ENCODE measurements at places on chromosomes 16 and 17. TPM values are rescaled to one million over a fixed set of nuclear protein-coding genes. Genes with fewer than 3 reads are reported as not detected.

GRCh38 chr17:66348584-66349165, 46.3 kb downstream of the PRKCA start:
- peak; percentile 72 for DNase-seq

DNA sequence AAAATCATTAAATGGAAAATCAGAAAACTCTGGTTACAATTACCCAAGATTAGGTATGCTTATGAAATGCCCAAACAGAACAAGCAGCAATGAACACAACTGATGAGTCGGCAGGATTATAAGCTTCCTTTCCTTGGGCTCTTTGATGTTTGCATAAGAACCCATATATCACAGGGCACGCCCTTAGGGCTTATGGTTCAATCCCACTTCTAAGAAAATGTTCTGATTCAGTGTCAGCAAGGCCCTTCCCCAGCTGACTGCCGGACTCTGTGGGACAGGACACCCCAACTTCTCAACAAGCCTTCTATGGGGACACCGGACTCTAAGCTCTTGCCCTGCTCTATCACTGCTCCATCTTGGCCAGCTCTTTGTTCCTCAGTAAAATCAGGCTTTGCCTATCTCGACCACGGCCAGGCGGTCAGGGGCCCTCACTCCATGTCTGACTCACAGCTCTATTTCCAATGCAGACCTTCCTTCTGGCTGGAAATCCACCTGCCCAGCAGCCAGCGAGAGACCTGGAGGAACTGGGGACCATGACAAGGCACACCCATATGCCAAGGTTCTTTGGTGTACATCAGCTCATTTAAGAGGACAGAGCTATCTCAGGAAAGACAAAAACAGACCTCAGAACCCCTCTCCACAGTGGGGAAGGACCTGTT, 26.8 kb downstream of the LITAFD start:
- DNase-seq: no peak

DNA sequence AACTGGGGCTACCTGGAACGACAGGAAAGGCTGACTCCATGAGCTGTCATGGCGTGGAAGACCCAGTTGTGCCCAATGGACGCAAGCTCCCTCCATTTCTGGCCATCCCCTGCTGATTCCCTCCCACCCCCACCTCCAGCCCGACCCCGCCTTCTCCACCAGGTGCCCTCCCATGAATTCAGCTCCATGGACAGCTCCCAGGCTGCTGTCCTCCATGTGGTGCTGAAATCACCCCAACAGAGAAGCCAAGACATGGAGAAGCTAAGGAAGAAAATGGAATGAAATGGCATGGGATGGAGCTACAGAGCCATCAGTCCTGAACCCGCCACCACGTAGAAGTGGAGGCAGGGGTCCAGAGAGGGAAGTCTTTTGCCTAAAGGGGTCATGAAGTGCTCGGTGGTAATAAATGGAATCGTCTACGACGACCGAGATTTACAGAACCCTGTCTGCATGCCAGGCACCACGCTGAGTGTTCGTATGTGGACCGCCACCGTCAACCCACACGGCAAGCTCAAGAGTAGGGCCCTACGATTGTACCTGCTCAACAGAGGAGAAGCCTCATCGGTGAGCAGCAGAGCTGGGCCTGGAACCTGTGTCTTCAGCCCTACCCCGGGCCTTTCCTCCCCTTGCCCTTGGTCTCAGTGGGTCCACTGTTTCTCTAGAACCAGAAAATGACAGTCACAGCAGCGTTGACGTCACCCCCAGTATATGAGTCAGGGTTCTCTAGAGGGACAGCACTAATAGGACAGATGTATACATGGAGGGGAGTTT, 9.3 kb upstream of the ZC3H18 start:
- DNase-seq: peak; percentile 39

- DNase-seq: no peak
Observed at GRCh38 chr17:76843703-76844484, 24.3 kb upstream of the MGAT5B start.

DNA sequence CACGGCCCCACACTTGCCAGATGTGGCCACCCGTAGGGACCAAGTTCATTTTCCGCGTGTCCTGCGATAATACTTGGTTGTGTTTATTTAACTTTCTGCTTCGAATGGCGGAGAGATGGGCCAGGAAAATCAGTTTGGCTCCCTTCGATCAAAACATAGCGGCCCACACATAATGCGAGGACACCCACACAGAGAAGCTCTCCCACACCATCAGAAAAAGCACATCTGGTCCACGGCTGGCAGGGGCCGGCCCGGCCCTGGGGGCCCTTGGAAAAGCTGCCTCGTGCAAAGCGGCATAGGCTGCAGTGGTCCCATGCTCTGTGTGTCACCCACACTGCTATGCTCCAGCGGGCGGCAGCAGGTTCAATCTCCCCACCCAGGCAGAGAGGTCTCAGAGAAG, 46.9 kb downstream of the ZNF423 start:
- no peak for DNase-seq

DNA sequence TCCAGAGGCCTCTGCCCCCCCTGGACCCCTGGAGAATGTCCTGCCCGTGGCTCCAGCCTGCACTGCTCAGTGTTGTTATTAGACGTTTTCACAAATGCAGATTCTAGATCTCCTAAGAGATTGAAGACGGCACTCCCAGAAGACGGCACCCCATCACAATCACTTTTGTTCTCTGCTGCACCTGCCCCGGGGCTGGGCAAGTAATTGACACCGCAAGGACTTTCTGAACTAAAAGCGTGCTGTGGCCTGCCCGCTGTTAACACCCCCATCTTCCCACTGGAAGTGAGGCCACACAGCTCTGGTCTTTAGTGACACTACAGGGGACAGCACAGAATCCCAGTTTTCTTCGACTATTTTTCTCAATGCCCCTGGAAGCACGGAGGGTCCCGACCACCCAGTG, 256.9 kb downstream of the ENGASE start:
- no peak for DNase-seq

DNA sequence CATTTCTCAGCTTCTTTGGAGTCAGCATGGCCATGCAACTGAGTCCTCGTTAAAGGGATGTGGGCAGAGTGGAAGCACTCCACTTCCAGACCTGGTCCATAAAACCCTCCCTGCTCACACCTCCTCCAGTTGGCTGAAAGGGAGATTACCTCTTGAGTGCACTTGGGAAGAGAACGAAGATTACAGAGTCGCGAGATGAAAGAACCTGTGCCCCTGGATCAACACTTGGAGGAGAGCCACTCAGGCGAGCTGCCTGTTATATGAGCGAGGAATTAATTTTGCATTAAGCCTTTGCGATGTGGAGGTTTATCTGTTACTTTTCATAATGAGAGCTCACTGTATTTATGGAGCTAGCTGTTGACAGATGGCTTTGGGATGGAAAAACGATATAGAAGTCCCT, 147.9 kb downstream of the MAF start:
- no peak for DNase-seq

Gene KRTAP9-2
- total RNA-seq: not detected

Gene GAST
- total RNA-seq: not detected

Gene KRTAP1-5
- total RNA-seq: not detected

Gene RNF43
- total RNA-seq: not detected

Gene OTOP2
- total RNA-seq: not detected

Measured in dermis blood vessel endothelial cell (primary cell).